ENCODE measurements at places on chromosomes 11 and 22.

- DNase-seq, result no peak
Measured at GRCh38 chr11:122584670-122585069, 70.9 kb upstream of the UBASH3B start.

DNA sequence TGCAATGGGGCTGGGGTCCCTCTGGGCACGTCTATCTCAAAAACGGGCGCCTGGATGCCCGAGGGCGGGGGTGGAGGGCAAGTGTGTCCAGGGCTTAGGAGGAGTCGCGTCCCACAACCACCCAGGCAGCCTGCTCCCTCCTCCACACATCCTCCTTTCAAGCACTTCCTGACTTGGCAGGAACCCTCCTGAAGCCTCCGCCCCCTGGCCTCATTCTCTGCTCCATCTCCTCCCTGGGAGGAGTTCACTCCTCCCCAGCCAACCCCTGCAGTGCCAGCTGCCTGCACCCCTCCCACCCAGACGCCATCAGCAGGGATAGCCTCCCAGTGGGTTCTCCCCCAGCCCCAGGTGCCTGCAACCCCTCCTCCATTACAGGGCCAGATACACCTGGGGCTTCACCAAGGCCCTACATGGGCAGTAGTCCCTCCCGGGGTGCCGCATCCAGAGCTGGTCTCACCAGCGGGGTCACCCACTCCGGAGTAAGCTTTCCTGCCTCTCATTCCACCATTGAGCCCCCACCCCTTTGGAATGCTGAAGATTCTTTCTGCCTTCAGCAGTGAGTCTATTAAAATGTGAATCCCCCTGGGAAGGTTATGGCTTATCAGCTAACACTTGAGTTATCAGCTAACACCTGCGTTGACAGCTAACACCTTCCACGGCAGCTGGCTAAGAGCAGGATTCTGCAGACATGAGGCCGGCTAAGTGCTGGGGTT is 24.4 kb downstream of the RTN4R start:
- DNase-seq, result no peak

DNA sequence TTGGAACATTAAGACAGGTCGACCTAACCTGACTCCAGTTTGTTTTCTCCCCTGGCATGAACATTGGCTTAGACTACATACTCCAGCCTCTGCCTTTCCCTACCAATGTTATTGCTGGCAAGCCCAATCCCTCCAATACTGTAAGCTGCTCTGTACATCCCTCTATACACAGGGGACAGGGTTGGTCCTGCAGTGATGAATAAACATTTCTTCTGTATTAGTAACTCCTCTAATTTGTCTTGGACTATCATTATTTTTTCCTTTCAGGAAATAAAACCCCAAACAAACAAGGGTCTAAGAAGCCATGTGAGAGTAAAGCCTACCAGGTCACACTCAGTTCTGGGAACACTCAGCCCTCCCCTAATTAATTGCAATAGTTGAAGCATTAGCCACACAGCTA is 35.1 kb upstream of the FJX1 start:
- DNase-seq, result no peak

DNA sequence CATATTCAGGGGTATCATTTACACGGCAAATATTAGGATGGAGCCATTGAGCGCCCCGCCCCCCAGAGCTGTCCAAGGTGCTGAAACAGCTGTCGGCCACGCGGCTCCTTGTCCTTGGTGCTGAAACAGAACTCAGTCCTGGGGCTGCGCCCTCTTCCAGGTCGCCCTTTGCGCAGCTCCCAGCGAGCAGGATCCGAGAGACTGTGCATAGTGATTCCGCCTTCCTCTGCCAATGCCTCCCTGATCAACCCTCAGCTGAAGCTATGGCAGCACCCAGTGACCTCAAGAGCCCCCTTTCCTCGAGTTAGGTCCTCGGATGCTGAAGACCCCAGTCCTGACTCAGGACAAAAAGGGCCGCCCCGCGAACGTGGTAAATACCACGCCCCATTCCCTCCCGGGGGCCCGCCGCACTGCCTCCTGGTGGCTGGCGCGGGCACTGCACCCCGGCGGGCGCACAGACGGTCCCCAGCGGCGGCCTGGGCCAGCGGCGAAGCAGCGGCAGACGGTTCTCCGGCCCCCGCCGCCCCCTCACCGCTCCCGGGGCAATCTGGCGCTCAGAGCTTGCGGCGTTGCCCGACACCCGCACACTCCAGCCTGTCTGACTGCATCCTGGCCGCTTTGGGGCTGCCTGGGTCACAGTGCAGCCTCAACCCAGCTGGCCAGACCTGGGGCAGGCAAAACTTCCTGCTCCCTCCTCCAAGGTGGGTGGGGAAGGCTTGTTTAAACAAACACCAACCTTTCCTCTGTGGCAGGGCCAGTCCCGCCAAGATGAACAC is 13.4 kb downstream of the SYT7 start:
- no peak for DNase-seq

- DNase-seq, result no peak
Measured at GRCh38 chr11:45104006-45104789, 42.2 kb upstream of the PRDM11 start.

DNA sequence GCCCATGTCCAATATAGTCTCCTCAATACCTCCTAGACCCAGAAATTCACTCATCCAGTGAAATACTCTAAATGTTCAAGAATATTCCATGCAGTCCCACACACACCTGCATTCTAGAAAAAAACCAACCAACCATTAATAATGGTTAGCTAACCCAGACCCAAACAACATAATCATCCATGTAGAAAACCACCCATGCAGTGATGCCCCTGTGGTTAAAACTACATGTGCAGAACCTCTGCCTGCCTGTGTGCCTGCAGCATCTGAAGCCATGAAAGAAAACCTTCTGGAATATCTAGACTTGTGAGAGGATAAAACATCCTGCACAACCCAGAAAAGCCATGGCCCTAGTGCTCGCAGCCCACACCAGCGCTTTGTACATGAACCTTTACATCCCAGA is 47.8 kb downstream of the SLC22A12 start:
- no peak for DNase-seq

Data from D721Med (cell line).